ENCODE measurements at places on chromosomes 11 and 22. TPM values are rescaled to one million over a fixed set of nuclear protein-coding genes. Genes with fewer than 3 reads are reported as not detected.

- peak; percentile 7 for DNase-seq
Measured at GRCh38 chr22:29994027-29994715, 86.1 kb upstream of the HORMAD2 start.

- no peak for DNase-seq
Measured at GRCh38 chr22:49772692-49773091, 55.0 kb downstream of the BRD1 start.

DNA sequence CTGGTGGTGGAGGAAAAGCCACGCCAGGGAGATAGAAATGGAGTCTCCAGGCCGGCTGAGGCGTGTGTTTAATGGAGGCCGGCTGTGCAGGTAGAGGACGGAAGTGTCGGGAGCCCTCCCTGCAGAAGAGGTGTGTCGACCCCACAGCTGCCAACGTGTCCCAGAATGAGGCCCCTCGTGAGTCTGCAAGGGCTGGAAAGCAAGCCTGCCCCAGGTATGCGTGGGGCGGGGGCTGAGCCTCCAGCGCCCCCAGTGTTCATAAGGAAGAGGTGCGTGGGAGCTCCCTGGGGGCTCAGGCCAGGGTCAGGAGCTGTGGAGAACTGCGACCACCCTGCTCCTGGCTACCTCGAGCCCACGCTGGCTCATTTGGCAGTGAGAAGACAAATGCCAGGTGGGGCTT is 38.0 kb upstream of the JAM3 start:
- no peak for DNase-seq

- no peak for DNase-seq
Measured at GRCh38 chr11:125360066-125360465, 136.0 kb downstream of the FEZ1 start.

- no peak for DNase-seq
Measured at GRCh38 chr11:1936072-1936780, 10.9 kb upstream of the MRPL23 start.

GRCh38 chr11:134120143-134120850 is 51.4 kb downstream of the JAM3 start:
- DNase-seq: peak; percentile 92

- DNase-seq: no peak
Measured at GRCh38 chr11:10625982-10626311, 57.5 kb upstream of the LYVE1 start.

GRCh38 chr11:62264004-62264403 is 6.0 kb upstream of the SCGB2A2 start:
- DNase-seq: no peak

DNA sequence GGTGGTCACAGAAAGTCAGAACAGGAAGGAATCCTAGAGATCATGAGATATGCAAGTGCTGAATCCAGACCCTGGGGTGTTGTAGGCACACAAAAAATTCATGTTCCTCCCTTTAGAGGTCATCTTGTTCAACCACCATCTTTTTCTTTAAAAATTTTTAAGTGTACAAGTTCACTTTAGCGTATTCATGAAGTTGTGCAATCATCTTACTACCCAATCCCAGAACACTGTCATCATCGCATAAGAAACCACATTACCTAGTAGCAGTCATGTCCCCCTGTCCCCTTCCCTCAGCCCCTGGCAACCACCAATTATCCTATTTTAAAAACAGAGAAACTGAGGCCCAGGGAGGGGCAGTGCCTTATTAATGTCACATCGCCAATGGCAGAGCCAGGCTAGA is 20.3 kb upstream of the WNT11 start:
- DNase-seq: no peak

GRCh38 chr11:78228467-78228866 is 39.7 kb downstream of the USP35 start:
- DNase-seq: peak; percentile 73

- DNase-seq: peak; percentile 64
Measured at GRCh38 chr11:123195188-123196059, at the start of gene CLMP. Gene CLMP, minus strand, starts transcription at chr11:123195248. Its CDS starts 308 bp downstream, at chr11:123194940.

DNA sequence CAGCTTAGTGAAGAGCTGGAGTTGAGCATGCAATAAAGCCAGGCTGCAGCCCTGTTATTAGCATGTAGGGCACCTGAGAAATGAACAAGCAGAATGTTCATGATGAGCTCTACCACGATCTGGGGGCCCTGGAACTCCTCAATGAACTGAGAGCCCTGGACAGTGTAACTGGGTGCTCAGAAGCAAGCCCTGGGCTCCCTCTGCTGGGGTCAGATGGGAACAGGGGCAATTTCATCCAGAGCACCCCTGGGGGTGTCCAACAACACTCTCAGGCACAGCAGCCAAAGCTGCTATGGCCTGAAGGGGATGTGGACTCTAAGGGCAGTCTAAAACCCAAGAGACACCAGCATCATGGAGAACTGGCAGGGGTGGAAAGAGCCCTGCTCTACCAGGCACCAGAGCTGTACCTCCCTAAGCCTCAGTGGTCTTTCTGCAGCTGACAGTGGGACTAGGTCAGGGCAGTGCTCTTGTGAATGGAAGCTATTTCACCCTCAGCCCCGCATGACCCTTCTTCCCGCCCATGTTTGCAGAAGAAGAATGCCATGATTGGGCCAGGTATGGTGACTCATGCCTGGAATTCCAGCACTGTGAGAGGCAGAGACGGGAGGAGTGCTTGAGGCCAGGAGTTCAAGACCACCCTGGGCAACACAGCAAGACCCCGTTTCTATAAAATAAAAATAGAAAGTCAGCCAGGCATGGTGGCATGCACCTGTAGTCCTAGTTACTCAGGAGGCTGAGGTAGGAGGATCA is 28.9 kb downstream of the THOC5 start:
- DNase-seq: peak; percentile 23

GRCh38 chr11:124961972-124962609 is 8.1 kb downstream of the CCDC15 start:
- peak; percentile 83 for DNase-seq

- no peak for DNase-seq
Measured at GRCh38 chr22:30890686-30891442, 77.7 kb downstream of the MORC2 start.

DNA sequence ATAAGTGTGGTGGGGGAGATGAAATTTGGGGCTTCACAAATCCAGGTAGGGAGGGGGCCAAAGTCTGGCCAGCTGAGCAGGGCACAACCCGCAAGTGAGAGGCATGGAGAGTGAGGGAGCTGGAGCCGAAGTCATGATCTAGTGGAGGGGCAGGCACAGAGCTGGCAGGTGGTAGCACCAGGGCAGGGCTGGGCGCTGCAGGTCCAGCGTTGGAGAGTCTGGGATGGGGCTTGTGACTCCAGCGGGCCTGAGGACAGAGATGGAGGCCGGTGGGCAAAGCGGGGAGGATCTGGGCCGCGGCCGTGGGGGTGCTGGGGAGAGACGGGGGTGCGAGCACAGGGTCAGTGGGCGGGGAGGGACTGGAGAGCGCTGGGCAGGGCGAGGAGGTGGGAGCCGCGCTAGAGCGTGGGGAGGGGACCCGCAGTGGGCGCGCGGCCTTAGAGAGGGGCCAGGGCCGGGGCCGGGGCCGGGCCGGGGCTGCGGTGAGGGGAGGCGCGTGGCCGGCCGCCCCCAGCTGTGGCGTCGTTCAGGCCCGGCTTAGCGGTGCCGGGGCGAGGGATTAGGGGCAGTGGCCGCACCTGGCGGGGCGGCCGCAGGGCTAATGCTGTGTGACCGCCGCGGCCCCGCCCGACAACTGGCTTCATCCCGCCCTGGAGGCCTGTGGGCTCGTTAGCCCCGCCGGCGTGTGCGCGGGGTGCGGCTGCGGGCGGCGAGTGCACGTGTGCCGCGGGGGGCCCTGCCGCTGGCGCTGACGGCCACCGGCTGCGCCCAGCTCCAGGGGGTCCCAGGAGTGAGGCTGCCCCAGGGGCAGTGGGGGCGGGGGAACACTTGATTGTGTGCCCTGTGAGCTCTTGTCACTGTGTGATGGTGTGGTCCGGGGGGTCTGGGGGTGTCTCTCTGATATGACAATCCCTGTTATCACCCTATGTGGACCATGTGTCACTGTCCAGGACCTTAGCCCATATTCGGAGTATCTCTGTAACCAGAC is 23.6 kb upstream of the MYOD1 start:
- peak; percentile 94 for DNase-seq

GRCh38 chr11:78127403-78127802 is 12.0 kb downstream of the ALG8 start:
- no peak for DNase-seq

DNA sequence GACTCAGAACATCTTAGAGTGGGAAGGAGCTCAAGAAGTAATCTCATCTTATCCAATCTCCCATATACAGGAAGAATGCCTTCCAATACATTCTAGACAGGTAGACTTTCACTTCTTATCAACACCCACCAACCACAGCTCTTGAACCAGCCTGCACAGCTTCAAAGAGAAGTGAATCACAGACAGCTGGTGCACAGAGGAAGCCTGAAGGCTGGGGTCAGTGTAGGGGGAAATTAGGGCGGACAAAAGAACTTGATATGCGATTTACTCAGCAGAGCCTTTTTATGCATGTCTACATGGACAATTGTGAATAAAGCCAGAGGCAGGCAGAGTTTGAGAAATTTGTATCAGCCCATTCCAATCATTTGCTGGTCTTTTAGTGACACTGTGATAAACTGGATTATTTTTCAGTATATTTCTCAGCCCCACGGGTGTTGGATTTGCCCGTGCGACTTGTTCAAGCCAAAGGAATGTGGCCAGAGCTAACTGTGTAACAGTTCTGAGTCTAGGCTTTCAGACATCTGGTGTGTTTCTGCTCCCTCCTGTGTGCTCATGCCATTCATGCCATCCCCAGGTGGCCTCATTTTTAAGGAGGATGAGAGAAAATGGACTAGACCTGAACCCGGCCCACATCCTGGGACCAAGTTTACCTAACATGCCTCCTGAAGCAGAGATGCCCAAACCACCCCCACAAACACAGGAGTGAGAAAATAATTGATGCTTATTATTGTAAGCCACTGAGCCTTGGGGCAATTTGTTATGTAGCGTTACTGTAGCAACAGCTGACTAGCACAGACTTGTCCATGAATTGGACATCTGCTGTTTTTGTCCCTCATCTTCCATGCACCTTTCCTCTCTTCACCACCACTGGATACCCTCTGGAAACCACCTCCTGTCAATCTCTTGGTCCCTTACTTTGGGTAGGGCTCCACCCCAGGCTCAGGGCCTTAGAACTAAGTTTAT is 137.5 kb upstream of the HSD17B12 start:
- DNase-seq: peak; percentile 22

GRCh38 chr22:28139516-28139915 is 220.5 kb upstream of the PITPNB start:
- no peak for DNase-seq

DNA sequence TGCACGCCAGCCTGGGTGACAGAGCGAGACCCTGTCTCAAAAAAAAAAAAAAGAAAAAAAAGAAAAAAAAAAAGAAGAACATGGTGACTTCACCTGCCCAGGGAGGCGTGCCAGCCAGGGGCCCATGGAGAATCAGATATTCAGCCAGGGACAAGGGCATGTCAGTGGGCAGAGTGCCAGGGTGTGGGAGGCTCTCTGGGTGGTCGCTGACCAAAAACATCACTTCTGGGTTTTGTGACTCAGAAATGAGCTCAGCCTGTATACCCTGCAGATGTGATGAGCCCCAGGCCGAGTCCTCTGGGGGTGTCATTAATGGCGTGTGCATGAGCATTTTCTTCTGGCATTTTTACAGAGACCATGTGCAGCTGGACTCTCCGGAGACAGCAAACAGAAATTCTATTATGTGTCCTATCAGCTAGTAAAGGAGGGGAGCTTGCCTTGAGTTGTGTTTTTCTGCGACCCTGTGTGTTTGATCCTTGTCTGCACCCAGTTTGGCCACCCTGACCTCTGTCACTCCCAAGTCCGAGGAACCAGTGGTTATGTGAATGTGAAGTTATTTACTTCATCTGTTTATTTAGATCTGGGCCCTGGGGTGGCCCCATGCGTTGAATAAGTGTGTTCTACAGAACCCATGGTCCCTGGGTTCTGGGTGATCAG is 53.6 kb downstream of the BCR start:
- peak; percentile 16 for DNase-seq

DNA sequence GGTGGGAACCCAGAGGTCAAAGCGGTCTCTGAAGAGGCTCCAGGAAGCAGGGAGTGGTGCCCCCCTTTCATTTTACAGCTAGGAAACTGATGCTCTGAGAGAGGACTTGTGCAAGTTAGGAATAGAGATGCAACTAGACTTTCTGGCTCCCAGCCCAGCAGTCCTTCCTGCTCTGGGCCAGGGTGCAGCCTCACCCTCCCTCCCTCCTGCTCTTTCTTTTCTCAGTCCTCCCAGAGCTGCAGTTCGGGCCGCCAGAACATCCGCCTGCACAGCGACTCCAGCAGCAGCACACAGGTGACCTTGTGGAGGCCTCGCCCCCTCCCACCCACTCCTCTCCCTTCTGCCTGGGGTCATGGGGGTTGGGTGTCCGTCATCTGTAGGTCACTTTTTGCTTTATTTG is 51.5 kb downstream of the LHFPL7 start:
- DNase-seq: peak; percentile 47

CSTPP1 gene
- total RNA-seq: 22.0 TPM

OR4D5 gene
- not detected for total RNA-seq

SEPTIN3 gene
- total RNA-seq: not detected

MUC2 gene
- total RNA-seq: not detected

PHLDA2 gene
- total RNA-seq: 1.7 TPM

Measured in myocyte (in vitro differentiated cells).